ENCODE measurements at places on chromosomes 1 and 21. TPM values are rescaled to one million over a fixed set of nuclear protein-coding genes. Genes with fewer than 3 reads are reported as not detected.

DNA sequence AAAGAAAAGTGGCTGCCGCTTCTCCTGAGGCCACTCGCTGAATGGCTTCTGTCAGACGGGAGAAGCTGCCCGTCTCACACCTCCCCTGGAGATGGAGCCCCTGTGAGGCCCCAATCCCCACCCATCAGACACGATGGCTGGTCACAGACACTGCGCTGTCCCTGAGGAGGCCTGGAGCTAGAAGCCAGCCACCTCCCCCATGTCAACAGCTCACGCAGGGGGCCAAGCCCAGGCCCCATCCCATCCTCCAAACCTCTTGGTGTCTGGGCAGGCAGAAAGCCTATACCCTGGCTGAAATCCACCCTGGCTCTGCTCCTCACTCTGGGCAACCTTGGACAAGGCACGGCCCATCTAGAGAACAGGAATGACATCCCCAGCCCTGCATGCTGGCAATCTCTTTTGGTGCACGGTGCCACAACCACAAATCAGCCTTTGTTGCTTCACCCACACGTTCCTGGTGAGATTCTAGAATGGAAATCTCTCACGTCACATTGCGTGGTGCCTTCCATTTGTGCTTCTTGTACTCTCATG is 273.9 kb upstream of the VAMP3 start:
- H3K4me1 ChIP-seq, result no peaks in the 10 kb centered on the region
- H3K27me3 ChIP-seq, result no peaks in the 10 kb centered on the region
- H3K36me3 ChIP-seq, result no peaks in the 10 kb centered on the region
- no peak for DNase-seq

BRDT gene
- total RNA-seq, result not detected

- H3K4me3 ChIP-seq, result no peak overlapping the region
- no peaks in the 10 kb centered on the region for H3K27me3 ChIP-seq
- DNase-seq, result no peak
- H3K27ac ChIP-seq, result peak overlapping the region; percentile 11
These were observed 28.0 kb downstream of the TAF5L start for GRCh38 chr1:229597877-229598276.

OR2L13 gene
- not detected for total RNA-seq

GRCh38 chr1:93925206-93925605 is 16.0 kb upstream of the GCLM start:
- no peaks in the 10 kb centered on the region for H3K4me1 ChIP-seq
- no peaks in the 10 kb centered on the region for H3K27me3 ChIP-seq
- DNase-seq, result no peak
- H3K36me3 ChIP-seq, result no peaks in the 10 kb centered on the region
- no peak overlapping the region for H3K4me3 ChIP-seq
- H3K27ac ChIP-seq, result no peak overlapping the region

TTC39A gene
- total RNA-seq, result 0.26 TPM

SORT1 gene
- 32.8 TPM for total RNA-seq

GRCh38 chr1:41723786-41724185 is 194.9 kb downstream of the HIVEP3 start:
- no peaks in the 10 kb centered on the region for H3K27me3 ChIP-seq
- DNase-seq, result no peak
- H3K4me3 ChIP-seq, result no peak overlapping the region
- no peaks in the 10 kb centered on the region for H3K36me3 ChIP-seq
- no peak overlapping the region for H3K27ac ChIP-seq
- no peaks in the 10 kb centered on the region for H3K4me1 ChIP-seq

GRCh38 chr1:79749607-79750006 is 743.1 kb upstream of the ADGRL4 start:
- no peak for DNase-seq
- no peaks in the 10 kb centered on the region for H3K36me3 ChIP-seq
- no peak overlapping the region for H3K4me3 ChIP-seq
- no peaks in the 10 kb centered on the region for H3K4me1 ChIP-seq

DNA sequence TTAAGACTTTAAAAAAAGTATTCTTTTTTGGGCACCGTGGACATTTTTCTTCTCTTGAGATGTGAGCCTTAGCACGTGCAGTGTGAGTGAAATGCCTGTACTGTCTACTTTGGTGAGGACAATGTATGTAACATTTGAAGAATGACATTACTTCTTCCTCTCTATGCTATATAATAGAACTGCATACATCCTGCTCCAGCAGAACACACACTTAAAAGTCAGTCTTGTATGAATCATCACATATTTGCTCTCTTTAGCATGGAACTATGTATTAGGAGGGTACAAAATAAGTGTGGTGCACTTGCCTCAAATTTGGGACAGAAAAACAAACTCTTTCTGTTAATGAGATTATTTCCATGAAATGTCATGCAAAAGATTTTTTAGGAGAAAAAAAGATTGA is 358.4 kb upstream of the SGIP1 start:
- H3K36me3 ChIP-seq, result no peaks in the 10 kb centered on the region
- H3K27me3 ChIP-seq, result no peaks in the 10 kb centered on the region
- no peak for DNase-seq
- H3K4me3 ChIP-seq, result no peak overlapping the region
- no peak overlapping the region for H3K27ac ChIP-seq

CCDC185 gene
- not detected for total RNA-seq

DNA sequence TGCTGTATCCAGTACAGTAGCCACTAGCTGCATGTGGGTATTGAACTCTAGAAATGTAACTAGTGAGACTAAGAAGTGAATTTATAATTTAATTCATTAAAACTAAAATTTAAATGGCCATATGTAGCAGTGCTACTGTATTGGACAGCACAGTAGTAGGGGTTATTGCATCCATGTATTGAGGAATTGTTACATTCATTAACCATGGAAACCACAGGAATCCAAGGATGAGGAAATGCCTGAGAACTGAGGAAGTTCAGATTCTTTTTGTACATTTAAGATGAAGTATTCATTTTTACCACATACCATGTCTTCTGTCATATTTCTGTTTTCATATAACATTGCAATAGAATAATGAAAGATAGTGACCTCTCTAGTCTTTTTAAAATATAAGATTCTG is 2.6 kb downstream of the MTF2 start:
- H3K27me3 ChIP-seq, result no peaks in the 10 kb centered on the region
- H3K4me3 ChIP-seq, result no peak overlapping the region
- no peaks in the 10 kb centered on the region for H3K4me1 ChIP-seq
- H3K27ac ChIP-seq, result no peak overlapping the region
- DNase-seq, result no peak

DMRTA2 gene
- not detected for total RNA-seq

- DNase-seq, result no peak
- H3K36me3 ChIP-seq, result no peaks in the 10 kb centered on the region
- no peak overlapping the region for H3K27ac ChIP-seq
- H3K4me3 ChIP-seq, result no peak overlapping the region
- H3K4me1 ChIP-seq, result no peaks in the 10 kb centered on the region
These were observed 238.7 kb upstream of the SNX7 start for GRCh38 chr1:98422816-98423215.

- no peak overlapping the region for H3K27ac ChIP-seq
- H3K4me1 ChIP-seq, result no peaks in the 10 kb centered on the region
- no peaks in the 10 kb centered on the region for H3K36me3 ChIP-seq
- no peak for DNase-seq
These were observed 200.7 kb downstream of the CHRM3 start for GRCh38 chr1:239587066-239587465.

DNA sequence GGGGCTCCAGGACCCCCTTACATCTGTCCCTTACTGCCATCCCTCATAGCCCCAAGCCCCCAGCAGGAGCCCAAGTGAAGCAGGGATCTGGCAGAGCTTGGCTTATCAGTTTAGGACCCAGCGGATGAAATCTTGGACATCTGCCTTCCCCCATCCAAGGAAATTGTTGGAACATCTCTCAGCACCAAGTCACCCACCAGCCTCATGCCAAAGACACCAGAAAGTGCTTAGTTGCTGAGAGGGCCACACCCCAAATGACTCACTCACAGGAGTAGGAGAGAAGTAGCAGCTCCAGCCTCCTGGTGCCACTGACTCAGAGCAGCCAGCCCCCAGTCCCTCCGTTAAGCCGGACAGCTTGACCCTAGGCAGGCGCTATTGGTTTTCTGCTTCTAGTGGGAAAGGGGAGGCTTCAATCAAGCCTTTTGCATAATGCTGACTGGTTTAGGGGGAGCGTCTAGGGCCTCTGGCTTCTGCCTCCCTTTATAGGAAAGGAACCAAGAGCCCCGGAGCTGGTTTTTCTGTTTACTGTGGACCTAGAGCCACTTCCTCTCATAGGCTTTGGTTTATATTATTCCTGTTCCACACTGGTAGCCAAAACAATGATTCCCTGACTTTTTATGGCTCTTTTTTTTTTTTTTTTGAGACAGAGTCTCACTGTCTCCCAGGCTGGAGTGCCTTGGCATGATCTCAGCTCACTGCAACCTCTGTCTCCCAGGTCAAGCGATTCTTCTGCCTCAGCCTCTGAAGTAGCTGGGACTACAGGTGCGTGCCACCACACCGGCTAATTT is 114.2 kb upstream of the IPO9 start:
- H3K36me3 ChIP-seq, result no peaks in the 10 kb centered on the region
- peak overlapping the region; percentile 89 for H3K27ac ChIP-seq
- DNase-seq, result peak; percentile 97
- H3K27me3 ChIP-seq, result no peaks in the 10 kb centered on the region
- H3K4me3 ChIP-seq, result no peak overlapping the region

TTC34 gene
- total RNA-seq, result 0.51 TPM

DNA sequence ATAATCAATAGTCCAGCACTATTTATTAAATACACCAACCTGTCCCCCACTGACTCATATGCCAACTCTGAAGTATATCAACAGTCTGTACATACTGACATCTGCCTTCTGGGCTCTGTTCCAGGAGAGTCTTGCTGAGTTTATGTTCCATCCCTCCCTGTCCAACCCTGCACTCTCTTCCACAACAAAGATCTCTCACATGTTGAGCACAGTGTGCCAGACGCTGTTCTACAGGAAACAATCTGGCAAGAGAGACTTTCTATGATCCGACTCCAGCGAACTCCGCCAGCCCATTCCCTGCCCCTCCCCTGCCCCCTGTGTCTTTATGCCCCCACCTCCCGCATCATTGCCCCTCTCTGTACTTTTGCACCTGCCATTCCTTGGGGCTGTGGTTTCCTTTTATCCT is 3.4 kb downstream of the LACTBL1 start:
- no peaks in the 10 kb centered on the region for H3K36me3 ChIP-seq
- DNase-seq, result no peak
- H3K27me3 ChIP-seq, result no peaks in the 10 kb centered on the region
- no peaks in the 10 kb centered on the region for H3K4me1 ChIP-seq

GSTM5 gene
- 24.8 TPM for total RNA-seq

Data from uterus (tissue), 4 donors.